ENCODE measurements at places on chromosomes 6 and 20.

GRCh38 chr6:150702675-150703074 is 103.0 kb downstream of the PLEKHG1 start:
- no peak for DNase-seq

DNA sequence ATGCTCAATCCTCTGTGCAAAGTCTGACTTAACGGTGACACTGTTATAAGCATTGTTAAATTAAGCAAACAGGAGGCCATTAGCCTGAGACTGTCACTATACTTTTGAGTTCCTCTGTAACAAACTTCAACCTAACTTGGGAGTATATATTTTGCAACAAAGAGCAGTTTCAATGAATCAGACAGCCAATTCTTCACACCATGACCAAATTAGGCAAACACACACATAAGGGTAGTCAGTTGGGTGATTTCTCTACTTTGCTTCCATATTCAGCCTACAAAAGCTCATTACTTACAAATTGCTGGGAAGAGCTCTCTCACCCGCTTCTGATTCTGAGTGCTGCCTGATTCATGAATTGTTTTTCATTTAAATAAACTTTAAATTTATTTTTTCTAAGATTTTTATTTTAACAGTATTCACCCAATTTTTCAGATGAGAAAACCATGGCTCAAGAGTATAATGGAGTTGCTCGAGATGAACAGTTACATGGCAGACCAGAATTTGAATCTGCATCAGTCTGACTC is 60.5 kb downstream of the HACE1 start:
- no peak for DNase-seq

GRCh38 chr6:126153661-126154060 is 167.3 kb downstream of the TRMT11 start:
- DNase-seq: no peak

DNA sequence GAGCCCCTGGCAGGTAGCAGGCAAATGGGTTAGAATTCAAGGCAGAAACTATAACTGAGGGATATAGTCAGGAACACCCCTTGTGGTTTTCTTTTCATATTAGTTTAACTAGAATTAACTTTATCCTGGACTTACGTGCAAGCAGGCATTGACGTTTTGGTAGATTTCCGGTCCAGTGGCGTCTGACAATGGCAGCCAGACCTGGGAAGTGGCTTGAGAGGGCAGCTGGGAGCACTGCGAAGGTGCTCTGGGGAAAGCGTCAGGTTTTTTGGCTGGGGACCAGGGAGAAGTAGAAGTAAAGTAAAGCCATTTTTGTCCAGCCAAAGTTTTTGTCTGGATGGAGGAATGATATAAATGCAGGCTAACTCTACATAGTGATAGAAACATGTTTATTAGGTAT is 8.4 kb upstream of the ACSS1 start:
- no peak for DNase-seq

- no peak for DNase-seq
These were observed 435.4 kb upstream of the SOX4 start for GRCh38 chr6:21158149-21158548.

- no peak for DNase-seq
These were observed 2.8 kb downstream of the SLC12A5 start for GRCh38 chr20:46031701-46032254.

DNA sequence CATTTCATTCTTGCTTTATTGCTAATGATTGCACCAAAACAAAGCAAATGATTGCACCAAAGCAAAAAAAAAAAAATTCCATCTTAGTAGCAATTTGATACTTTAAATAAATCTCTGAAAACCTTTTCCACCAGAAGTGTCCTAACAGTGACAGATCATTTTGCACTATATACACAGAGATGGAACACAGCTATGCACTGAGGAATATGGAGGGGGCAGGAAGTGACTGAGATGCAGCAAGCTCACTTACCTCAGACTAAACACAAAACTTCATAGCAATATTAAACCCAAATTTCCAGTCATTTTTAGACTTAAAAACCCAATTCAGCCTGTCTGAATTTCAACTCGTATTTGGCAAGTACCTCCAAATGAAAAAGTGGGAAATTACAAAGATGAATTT is 41.2 kb downstream of the HIVEP2 start:
- no peak for DNase-seq

DNA sequence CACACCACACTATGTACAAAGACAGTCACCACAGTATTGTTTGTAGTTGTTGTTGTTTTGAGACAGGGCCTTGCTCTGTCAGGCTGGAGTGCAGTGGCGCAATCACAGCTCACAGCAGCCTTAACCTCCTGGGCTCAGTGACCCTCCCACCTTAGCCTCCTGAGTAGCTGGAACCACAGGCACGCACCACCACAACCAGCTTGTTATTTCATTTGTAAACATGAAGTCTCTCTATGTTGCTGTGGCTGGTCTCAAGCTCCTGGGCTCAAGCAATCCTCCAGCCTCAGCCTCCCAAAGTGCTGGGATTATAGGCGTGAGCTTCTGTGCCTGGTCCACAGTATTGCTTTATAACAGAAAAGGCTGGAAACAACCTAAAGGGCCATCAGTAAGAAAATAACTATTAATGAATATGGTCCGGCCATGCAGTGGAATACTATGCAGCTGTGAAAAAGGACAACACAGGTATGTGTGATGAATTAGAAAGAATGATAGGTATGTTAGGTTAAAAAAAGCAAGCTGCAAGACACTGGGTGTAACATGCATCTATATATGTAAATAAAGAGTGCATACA is 30.0 kb upstream of the PTGIS start:
- no peak for DNase-seq

GRCh38 chr6:151242420-151242861 is 2.7 kb downstream of the AKAP12 start:
- no peak for DNase-seq

- no peak for DNase-seq
These were observed 10.5 kb downstream of the GNAS-AS1 start for GRCh38 chr20:58839991-58840747.

DNA sequence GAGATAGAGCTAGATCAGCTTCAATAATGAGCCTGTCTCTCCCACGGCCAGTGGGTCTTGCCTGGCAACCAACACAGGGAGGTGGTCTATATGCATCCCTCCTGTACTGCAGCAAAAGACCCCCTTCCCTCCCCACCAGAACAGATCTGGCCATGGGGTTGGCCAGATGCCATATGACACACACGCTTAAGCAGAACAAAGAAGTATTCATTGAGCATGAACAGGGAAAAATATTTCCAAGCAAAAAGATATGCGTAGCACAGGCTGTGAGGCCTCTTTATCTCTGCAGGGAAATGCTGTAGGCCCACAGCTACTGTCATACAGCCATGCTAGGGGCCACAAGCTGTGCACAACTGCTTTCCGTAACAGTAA is 73.4 kb upstream of the NRSN1 start:
- DNase-seq: no peak

GRCh38 chr20:37346236-37346534 is 245 bp downstream of the SRC start:
- no peak for DNase-seq

DNA sequence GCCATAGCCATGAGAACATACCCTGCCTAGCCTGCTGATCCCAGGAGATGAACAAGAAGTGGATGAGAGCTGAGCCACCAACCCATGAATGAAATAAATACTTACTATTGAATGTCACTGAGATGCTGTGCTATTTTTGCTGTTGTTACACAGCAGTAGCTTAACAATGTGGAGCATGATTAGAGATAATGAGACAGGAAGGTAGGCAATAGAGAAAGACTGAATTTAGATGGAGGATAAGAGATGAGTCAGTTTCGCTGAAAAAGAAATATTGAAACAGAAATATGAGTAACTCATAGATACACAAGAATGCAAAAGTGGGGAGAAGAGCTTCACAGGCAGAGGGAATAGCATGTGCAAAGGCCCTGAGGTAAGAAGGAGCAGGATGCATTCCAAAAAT is 94.9 kb upstream of the TOP1 start:
- DNase-seq: no peak

- DNase-seq: peak; percentile 46
These were observed 10.1 kb upstream of the HDAC2 start for GRCh38 chr6:113980937-113981554.

GRCh38 chr6:7559651-7560385 is 18.3 kb downstream of the DSP start:
- no peak for DNase-seq

- DNase-seq: no peak
These were observed 163.3 kb upstream of the HCRTR2 start for GRCh38 chr6:55011034-55011433.

DNA sequence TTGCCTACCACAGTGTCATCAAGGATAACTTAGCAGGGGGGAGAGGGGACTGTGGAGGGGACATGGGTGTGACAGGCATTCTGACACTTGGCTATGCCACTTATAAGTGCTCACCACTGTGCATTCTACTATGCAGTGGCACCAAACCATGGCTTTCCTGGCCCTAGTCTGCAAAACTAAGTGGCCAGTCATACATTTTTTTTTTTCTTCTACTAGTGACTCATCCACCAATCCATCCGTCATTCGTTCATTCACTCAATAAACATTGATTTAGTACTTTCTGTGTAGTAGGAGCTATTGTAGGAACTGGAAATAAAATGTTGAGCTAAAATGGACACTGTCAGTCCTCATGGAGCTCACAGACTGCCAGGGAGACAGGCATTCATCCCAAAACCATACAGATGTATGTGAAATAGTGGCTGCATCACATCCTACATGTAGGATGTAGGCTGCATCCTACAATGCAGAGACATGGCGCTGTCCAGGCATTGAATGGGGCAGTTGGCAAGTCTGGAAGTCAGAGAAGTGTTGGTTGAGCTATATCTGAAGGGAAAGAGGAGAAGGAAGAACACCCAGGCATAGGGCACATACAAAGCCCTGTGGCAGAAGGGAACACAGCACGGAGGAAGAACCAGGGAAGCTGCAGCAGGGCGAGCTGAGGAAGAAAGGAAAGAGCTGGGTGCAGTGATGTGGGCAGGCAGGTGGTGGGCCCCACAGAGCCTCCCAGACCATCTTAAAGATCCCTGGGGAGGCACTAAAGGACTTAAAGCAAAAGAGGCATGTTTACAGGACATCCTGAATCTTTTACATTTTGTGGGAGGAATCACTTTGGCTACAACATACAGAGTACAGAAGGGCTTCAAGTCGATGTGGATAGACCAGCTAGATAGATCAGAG is 224.4 kb downstream of the UST start:
- no peak for DNase-seq

DNA sequence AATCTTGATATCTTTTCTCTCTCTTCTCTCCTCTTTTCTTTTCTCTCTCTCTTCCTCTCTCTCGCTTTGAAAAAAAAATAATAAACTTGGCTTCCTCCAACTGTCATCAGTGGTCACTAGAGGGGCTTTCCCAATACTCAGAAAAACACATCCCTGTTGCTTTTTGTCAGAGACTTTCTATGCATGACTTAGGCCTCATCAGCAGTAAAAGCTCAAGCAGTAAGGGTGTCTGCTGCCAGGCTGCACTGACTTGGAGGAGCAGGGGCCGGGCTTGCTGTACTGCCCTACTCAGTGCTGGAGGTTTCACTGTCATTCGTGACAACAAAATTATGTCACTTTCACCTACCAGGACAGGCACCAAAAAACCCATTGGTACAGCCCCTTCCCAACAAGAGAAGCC is 272.0 kb downstream of the ADGB start:
- no peak for DNase-seq

DNA sequence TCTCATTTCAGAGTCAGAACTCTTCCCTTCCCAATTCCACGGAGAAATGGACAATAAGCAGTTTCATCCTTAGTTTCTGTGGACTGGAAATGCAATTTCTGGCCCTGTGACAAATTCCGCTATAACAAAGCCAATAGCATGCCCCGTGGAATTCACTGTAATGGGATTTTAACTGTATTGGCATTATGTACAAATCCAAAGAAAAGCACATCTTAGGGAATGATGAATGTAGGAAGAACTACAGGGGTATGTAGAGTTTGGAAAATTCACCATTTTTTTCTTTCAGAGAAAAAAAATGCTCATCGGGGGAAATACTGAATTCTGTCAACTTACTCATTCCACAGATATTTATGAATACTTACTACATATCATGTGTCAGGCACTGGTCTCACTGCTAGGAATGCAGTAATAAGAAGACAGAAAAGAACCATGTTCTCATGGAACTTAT is 43.5 kb downstream of the KIF6 start:
- DNase-seq: no peak

- DNase-seq: peak; percentile 24
These were observed 107.4 kb downstream of the SCML4 start for GRCh38 chr6:107716688-107717089.

DNA sequence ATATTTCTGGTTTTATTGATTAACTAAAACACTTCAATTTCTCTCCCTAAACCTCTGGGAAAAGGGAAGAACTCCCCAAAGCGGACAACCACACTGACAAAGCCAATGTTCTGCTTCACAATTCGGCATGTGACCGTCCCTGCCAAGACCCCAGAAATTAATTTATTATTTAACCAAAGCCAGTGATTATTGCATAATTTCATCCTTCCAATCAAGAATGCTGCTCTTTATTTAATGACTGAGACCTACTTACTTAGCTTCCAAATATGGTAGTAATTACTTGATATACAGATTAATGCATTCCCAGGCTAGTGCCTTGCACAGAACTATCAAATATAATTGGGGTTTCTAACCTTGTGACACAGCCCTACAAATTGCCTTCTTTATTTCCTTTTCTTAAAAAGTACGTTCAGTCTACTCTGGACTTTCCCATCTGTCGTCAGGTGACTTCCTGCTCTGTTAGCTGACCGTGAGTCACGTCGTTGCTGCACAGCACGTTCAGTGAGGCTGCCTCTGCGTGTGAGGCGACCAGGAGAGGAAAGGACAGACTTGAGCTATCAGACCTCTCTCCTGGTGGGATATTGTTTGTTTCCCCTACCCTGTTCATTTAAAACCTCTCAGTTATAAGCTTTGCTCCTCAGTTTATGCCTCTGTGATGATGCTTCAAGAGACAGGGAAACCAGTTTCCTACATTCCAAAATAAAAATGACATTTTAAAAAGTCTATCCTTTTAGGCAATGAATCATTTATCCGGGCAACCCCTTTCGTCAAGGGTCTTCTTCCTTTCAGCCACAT is 55.7 kb upstream of the TNFAIP3 start:
- peak; percentile 54 for DNase-seq

DNA sequence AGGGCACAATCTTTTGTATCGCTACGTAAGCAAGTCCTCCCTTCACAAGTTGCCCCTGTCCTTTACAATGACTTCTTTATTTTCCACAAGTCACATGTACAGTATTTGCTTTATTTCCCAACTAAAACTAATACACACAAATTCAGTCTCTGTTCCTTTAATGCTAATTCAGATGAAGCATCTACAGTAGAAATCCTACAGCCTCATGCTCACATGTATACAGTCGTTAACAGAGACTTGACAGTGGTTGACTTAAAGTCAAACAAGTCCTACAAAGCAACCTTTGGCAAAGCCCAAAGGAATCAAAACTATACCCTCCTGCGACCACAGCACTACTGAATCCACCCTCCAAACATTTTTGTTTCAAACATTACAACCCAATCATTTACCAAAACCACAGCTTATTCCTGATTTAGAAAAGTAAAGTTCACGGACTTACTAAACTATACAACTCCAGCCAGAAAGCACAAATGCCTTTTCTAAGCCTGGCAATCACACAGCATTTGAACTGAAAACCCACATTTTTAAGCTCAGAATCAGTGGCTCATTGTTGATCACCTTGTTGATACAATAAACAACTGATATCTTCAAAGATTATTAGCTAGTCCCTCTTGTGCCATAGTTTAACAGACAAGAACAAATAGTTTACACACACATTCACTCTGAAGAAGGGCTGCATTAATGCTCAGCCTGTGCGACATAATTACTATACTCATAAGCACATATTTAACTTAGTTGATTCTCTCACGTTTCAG is 70.9 kb upstream of the NHSL1 start:
- DNase-seq: no peak

Data from SW480 (cell line).